Mononuclear cell (primary cell): ENCODE measurements at places on chromosomes 5 and 9. TPM values are rescaled to one million over a fixed set of nuclear protein-coding genes. Genes with fewer than 3 reads are reported as not detected.

Gene SPINK7
- total RNA-seq = not detected

Gene TNFSF8
- 83.1 TPM for total RNA-seq

Gene SLC6A3
- total RNA-seq = not detected

Gene GLRA1
- not detected for total RNA-seq

Gene CARD6
- total RNA-seq = 5.4 TPM

Gene NUTM2F
- total RNA-seq = not detected

Gene RASGRF2
- 14.7 TPM for total RNA-seq

Gene TPPP
- 0.84 TPM for total RNA-seq

Gene PCDHA6
- total RNA-seq = not detected

Gene IRX1
- not detected for total RNA-seq

Gene IL13
- total RNA-seq = 0.31 TPM

Gene BTNL9
- total RNA-seq = 0.21 TPM

Gene TNC
- total RNA-seq = 0.10 TPM

Gene IL9
- not detected for total RNA-seq

Gene LRRC70
- 8.6 TPM for total RNA-seq

Gene NEURL1B
- total RNA-seq = 0.10 TPM

Gene OLFML2A
- total RNA-seq = 0.31 TPM

Gene FOXD4L3
- total RNA-seq = not detected

Gene REEP2
- not detected for total RNA-seq

Gene CBY3
- total RNA-seq = 0.52 TPM

Gene FBXO4
- 11.5 TPM for total RNA-seq

Gene ADRB2
- 27.5 TPM for total RNA-seq

Gene BRIX1
- 50.7 TPM for total RNA-seq

Gene CRHBP
- not detected for total RNA-seq

Gene LCN1
- not detected for total RNA-seq

Gene PTGES
- total RNA-seq = 8.7 TPM

Gene KCNV2
- not detected for total RNA-seq

Gene FAM169A
- total RNA-seq = 29.3 TPM

Gene MYO10
- total RNA-seq = 1.0 TPM

Gene CDO1
- total RNA-seq = 0.10 TPM

Gene PCDHGB4
- 0.31 TPM for total RNA-seq

Gene TLE1
- 27.2 TPM for total RNA-seq

Gene LEAP2
- total RNA-seq = 0.21 TPM
